ENCODE measurements at places on chromosomes 2 and 18.

DNA sequence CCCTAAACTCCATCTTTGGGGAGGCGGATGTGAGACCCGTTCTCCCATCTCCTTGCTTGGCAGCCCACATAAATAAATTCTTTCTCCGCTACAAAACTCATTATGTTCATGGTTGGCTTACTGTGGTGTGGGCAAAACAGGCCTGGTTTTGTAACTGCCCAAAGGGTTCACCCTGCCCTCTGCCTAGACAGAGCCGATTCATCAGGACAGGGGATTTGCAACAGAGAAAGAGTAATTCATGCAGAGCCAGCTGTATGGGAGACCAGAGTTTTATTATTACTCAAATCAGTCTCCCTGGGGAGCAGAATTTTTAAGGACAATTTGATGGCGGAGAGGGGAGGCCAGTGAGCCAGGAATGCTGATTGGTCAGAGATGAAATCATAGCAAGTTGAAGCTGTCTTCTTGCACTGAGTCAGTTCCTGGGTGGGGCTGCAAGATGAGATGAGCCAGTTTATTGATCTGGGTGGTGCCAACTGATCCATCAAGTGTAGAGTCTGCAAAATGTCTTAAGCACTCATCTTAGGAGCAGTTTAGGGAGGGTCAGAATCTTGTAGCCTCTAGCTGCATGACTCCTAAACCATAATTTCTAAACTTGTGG lies 8.4 kb upstream of the RNF125 start:
- no peak for DNase-seq

DNA sequence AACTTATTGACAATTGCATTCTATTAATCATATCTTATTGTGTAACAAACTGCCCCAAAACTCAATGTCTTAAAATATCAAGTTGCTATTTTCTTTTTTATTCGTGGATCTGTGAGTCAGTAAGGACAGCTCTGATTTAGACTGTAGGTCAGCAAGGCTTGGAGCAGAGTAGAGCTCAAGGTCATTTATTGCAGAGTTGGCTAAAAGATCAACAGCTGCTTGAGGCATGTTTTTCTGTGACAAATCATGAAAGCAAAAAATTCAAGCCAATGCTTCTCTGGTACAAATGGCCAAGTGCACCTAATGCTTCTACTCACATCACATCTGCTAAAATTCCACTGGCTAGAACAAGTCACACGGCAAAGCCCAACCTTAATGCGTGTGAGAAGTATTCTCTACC lies 497.7 kb upstream of the LRATD1 start:
- DNase-seq: no peak

DNA sequence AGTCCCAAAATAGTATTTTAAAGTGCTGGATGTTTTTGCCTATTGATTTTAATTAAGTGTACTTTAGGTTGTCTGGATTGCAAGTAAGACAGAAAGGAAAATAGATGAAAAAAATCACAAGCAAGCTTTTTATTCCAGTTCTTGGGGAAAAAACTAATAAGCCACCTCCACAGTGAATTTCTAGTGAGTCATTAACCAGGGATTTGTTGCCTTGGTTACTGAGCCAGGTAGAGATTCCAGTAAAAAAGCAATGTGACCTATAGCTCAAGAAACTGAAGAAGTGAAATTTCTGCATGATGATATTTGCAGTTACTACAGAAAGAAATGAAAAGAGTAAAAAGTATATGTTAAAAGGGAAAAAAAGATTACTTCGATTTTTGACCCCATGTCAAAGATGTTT lies 160.6 kb downstream of the METTL4 start:
- DNase-seq: no peak

DNA sequence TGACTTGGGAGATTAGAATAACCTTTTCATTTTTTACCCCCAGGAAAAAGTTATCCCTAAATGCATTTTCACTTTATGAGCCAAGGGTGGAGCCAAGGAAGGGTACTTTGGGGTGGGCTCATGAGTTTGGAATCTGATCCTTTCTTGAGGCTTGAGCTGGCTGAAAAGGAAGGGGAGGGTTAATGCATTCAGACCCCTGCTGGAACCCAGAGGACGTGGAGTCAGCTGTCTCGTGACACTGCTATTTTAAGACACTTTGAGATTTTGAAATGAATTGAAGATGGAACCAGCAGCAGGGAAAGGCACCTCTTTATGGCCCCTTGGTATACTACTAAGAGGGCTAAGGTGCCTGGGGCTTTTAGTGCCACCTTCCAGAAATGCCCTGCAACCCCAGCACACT lies 90.4 kb downstream of the MARCHF4 start:
- DNase-seq: no peak

- DNase-seq: no peak
Observed at GRCh38 chr2:195489101-195489500, 167.9 kb upstream of the SLC39A10 start.

DNA sequence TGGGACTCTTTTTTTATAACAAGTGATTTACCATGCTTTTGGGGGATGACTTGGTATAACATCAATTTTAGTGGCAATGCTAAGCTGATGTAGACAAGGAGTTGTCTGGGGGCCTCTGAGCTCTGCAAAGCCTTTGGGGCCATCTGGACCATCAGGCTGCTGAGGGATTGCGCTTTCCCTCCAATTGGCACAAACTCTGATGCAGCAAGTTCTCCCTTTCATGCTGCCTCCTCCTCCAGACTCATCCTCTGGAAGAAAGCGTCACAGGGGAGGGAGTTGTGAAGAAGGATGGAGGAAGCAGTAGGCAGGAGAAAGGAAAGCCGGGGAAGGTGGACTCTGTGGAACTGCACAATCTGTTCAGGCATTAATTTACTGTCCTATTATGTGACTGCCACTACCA lies 10.2 kb upstream of the FAP start:
- no peak for DNase-seq

- DNase-seq: no peak
Observed at GRCh38 chr2:23330214-23330613, 54.8 kb upstream of the KLHL29 start.

- no peak for DNase-seq
Observed at GRCh38 chr2:237456200-237456843, 30.7 kb upstream of the MLPH start.

All from SW 1271 (cell line).